ENCODE measurements at places on chromosomes 3 and 15.

GRCh38 chr3:173548261-173548660 is 150.7 kb downstream of the NLGN1 start:
- DNase-seq, result no peak

GRCh38 chr3:58629629-58630028 is 36.9 kb downstream of the FAM3D start:
- DNase-seq, result no peak

DNA sequence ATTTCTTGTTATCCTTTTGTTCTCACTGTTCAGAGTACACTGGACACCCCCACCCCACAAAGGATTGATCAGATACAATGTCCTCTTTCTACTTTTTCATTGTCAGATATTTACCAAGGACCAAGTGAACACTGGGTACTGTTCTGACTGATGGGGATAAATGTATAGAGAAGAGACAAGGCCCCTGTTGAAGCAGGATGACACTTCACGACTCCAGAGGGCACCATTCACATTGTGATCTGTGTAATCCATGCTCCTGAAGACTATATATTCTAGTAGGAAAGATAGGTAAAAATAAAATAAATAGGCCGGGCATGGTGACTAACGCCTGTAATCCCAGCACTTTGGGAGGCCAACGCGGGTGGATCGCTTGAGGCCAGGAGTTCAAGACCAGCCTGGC is 7.2 kb upstream of the CRYGS start:
- DNase-seq, result no peak

DNA sequence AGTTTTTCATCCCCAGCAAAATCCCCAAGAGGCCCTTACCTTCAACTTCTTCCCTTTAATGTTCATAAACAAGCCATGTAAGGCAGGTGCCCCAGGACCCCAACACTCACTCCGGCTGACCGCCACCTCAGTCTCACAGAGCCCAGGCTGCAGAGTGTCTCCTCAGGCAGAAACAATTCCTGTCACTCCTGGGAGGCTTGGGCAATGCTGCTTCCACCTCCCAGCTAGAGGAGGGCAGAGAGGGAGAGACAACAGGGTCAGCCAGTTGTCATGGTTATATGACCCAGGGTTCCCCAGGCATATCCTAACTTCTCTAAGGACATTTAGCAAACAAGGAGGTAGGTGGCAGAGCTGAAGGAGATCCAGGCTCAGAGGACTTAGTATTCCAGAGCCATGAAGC is at the start of gene PLIN1:
Gene PLIN1, minus strand, starts transcription at position 156 of the 400 bp plus-strand sequence. CDS start 1,878 bp downstream, outside the sequence.
- DNase-seq, result no peak

- DNase-seq, result no peak
These were observed 1.3 kb downstream of the MINAR1 start for GRCh38 chr15:79433276-79433990.

- peak; percentile 95 for DNase-seq
These were observed 4.6 kb downstream of the ANXA2 start for GRCh38 chr15:60392986-60393790.

DNA sequence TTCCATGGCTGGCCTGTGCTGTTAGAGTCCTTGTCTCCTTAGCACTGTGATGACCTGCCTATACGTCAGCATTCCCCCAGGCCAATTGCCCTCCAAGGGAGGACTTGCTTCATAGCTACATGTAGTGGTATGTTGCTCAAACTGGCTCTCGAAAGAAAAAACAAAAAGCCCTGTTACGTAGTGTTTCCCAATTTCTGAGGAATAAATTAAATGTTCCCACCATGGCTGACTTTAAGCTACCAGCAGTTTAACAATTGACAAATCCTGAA is 54.6 kb downstream of the WNT7A start:
- no peak for DNase-seq

DNA sequence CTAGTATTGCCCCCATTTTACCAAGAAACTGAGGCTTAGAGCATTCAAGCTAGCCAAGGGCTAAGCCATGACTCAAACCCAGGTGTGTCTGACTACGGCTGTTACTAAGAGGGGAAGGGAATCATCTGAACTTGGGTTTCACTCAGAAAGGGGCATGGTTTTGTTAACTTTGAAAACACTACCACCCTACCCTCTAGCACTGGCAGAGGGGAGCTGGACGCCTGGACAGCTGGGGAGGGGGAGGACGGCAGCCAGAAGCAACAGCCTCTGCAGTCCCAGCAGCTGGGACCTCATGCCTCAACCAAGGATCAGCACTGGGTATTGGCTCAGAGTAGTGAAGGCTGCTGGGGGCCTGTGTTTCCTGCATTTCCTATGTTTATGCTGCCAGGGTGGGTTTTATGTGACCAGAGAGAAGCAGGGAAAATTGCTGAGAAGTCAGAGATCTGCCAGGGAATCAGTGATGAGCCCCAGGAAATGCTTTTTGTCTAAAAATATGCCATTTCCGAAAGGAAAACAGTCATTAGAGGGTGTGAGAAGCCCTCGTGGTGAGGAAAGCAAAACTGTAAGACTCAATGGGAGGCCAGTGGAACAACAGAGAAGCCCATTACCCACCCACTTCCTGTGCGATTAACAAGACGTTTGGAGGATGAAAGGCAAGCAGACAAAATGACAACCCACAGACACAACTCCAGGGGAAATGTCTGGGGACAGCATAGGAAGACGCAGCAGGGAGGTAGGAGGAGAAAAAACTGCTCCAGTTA is 41.2 kb downstream of the LIPC start:
- peak; percentile 69 for DNase-seq

DNA sequence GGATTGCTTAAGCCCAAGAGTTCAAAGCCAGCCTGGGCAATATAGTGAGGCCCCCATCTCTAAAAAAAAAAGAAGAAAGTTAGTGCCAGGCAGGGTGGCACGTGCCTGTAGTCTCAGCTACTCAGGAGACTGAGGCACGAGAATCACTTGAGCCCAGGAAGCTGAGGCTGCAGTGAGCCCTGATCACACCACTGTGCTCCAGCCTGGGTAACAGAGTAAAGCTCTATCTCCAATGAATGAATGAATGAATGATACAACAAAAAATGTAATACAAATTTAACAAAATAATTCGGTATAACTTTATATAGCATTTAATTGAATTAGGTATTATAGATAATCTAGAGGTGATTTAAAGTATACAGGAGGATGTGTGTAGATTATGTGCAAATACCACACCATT is 29.7 kb downstream of the DENND4A start:
- no peak for DNase-seq

- DNase-seq, result no peak
These were observed 1.7 kb downstream of the ATG7 start for GRCh38 chr3:11273891-11274291.

- no peak for DNase-seq
These were observed 78.6 kb downstream of the VGLL4 start for GRCh38 chr3:11565072-11565471.

GRCh38 chr15:93252780-93253179 is 163.8 kb upstream of the RGMA start:
- DNase-seq, result no peak

DNA sequence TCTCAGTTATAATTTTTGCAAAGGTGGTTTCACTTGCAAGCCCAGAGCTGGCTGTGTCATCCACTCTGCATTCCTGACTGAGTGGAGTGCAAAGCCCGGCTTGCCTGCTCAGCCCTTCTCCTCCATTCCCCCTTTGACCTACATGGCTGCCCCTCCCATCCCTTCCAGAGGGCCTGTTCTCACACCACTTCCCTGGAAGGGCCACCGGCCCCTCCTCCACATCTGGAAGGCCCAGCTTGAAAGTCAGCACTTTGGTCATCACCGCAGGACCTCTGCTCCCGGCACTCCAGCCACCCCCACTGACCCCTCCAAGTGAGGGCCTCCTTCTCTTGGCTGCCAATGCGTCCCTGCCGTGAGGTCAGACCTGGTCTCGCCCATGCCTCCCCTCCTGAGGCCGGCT is 74.1 kb upstream of the RNF7 start:
- peak; percentile 69 for DNase-seq

Data from lung (tissue), 17 donors.